ENCODE measurements at places on chromosomes 1 and 21.

DNA sequence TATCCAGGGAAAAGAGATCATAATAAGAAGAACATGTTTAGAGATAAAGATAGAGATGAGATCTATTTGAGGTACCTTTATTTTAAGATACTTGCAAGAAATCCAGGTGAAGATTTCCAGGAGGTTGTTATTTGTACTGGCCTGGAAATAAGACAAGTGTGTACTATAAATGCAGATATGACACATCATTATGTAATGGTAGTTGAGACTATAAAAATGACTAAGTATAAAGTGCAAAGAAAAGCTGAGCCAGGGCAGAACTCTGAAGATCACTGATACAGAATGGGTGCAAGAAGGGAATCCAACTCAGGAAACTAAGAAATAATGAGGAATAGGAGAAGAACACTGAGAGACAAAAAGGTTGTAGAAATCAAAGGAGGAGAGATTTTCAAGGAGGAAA lies 378.2 kb upstream of the PBX1 start:
- DNase-seq, result no peak

- DNase-seq, result peak; percentile 30
Observed at GRCh38 chr21:43211072-43211759, 42.4 kb downstream of the CRYAA start.

- no peak for DNase-seq
Observed at GRCh38 chr21:35507181-35507759, 458.2 kb upstream of the RUNX1 start.

DNA sequence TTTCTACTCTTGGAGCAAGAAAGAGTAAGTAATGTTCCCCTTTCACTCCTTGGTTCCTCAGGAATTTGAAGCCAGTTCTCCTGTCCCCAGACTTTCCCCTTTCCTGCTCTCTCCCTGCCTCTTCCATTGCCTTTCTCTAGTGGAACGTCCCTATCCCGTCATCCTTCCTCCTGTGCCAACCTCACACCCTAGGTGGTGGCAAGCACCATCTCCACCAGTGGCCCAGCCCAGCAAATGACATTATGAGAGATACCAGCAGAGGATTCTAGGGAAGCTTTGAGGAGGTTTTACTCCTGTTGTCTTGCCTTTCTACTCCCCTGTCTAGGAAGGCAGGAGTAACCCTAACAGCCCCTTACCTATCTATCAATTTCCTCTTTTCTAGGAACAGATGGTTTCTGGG lies 8.1 kb upstream of the TACSTD2 start:
- no peak for DNase-seq

DNA sequence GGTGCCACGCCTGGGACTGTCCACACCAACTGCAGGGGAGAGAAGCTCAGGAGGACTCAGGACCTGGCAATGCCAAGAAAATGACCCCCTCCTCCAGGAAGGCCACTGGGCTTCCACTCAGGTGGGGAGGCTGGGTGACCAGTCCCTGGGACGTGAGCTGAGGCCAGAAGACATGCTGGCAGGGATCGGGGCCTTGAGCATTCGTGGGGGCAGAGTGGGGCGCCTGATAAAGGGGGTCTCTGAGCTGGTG lies 15.3 kb upstream of the COL6A2 start:
- no peak for DNase-seq

DNA sequence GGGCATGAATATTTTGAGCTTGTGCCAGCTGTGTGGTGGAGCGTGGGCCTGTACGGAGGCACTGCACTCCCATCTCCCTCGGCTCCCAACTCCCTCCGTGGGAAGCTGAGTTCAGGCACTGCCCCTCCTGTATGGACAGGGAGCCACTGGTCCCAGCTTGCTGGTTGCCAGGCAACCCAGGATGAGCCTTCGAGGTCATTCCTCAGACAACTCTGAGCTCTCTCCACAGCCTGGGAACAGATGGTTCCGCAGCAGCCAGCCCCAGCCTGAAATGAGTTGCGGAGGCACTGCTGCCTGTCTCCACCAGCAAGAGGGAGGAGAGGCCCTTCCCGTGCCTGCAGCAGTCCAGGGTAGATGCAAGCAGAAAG lies 58.4 kb upstream of the TENT5B start:
- no peak for DNase-seq

GRCh38 chr1:7988576-7988975 lies 27.1 kb downstream of the PARK7 start:
- no peak for DNase-seq

DNA sequence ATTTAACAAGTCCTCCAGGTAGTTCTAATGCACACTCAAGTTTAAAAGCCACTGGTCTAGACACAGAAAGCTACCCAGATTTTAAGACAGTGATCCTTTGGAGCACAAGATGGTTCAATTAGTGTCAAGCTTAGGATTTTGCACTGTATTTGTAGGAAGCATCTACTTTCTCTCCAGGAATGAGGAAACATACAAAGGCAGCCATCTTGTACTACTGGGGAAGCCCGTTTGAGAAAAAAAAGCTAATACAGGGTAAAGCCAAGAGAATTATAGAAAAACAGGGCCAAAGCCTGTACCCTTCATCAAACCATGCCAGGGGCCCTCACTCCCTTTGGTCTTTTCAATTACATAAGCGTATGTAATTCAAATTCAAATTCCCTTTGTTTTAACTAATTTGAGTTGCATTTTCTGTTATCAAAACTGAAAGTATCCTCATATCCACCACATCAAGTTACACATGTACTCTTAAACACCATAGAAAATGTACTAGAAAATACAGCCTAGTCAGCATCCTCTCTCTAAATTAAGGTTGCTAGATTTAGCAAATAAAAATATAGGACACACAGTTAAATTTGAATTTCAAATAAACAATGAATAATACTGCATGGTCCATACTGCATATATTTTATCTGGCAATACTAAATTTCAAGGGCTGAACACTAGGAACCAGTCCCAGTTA lies 17.4 kb downstream of the PIK3R3 start:
- no peak for DNase-seq

DNA sequence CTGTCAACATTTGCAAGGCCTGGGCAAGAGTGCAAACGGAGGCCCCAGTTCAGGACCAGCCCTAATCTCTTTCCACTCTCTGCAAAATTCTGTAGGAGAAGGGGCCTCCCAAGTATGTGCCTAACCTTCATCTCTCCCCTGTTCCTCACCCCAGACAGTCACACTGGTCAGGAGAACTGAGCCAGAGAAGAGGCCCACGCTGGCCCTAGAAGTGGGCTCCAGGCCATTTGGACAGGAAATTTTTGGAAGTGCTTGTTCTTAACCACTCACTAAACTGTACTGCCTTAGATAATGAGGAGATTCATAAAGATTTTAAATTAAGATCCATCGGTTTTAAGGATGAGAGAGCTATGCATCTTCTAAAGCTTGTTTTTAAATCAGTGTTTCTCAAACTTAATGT lies 129.7 kb upstream of the ADGRL2 start:
- DNase-seq, result no peak

DNA sequence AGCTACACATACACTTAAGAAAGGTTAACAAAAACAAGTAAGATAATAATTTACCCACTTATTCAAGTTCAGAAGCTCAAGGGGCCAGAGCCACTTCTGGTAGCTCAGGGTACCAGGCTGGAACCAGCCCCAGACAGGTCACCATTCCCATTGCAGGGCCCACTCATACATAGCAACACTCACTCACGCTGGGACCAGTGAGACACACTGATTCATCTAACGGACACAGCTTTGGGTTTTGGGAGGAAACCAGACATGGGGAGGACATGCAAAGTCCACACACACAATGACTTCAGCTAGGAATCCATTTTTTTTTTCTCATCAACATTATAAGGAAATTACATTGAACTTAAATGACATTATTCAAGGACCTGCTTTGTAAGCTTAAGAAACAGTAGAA lies 169.1 kb downstream of the ZC3H11B start:
- DNase-seq, result no peak

- peak; percentile 37 for DNase-seq
Observed at GRCh38 chr21:14306126-14306907, 76.6 kb downstream of the HSPA13 start.

GRCh38 chr1:1068517-1069055 lies 5.5 kb downstream of the RNF223 start:
- DNase-seq, result no peak

DNA sequence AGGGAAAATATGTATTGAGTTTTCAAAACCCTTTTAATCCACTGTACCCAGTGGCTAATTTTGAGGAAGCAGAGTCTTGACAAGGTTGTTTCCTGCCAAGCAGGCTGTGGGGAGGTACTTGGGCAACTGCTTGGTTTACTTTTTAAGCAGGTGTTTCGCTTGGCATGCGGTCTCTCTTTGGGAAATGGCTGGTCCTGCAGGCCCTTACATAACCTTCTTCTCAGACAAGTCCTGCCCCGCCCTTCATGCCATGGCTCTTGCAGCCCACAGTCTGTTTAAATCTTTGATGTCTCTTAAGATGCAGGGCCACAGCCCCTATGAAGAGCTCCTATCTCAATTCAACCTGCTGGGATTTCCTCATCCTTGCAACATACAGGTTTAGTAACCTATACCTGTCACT lies 36.0 kb upstream of the ABCD3 start:
- no peak for DNase-seq

DNA sequence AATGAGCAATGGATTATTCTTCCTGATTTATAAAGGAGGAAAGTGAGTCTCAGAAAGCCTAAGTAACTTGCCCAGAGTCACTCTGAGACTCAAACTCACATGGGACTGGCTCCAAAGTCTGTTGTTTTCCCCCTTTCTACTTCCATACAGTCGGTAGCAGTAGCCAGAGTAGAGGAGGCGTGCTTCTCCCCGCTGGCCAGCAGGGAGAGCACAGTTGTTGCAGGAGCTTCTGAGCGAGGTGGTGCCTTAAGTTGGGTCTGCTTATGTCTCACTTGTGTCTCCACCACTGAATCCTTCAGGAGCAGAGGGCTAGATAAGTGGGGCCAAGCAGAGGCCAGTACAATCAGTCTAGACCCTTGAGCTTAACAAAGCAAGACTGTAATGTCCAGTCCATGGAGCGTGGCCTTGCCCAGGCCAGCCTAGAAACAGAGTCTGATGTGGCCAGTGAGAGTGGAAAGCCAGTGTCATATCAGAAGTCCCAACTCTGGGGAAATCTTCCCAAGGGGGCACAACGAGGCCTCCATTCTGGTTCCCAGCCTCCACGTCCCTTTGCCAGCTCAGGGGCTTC lies 181.9 kb downstream of the ZSCAN20 start:
- no peak for DNase-seq

DNA sequence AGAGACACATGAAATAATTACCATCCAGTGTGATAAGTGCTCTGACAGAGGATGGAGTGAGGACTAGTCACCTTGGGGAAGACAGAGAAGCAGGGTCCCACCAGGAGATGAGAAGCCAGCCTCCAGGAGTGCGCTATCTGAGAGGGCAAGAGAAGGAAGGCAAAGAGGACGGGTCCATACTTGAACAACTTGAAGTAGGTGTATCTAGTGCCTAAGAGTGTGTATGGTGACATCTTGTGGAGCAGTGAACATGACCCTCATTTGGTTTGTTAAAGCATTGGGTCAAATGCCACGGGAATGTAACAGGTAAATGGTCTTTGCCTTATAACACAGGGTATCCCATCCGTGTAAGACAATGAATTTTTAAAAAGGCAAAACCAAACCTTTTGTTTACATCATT lies 39.8 kb downstream of the MRPL39 start:
- no peak for DNase-seq

DNA sequence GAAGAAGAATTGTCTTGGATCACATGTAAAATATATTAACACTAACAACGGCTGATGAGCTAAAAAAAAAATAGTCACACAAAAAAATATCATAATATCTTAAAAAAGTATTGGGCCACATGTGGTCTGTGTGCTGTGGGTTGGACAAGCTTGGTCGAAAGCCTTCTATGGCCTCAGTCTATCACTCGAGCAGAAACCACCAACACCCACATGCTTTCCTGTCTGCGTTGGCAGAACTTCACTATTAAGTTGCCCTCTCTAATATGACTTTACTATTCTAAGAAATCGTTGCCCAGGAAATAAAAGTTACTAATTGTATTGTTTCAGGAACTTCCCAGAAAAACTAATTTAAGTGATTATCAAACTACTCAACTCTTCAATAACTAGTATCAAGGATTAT lies 28.2 kb upstream of the ETS2 start:
- no peak for DNase-seq

DNA sequence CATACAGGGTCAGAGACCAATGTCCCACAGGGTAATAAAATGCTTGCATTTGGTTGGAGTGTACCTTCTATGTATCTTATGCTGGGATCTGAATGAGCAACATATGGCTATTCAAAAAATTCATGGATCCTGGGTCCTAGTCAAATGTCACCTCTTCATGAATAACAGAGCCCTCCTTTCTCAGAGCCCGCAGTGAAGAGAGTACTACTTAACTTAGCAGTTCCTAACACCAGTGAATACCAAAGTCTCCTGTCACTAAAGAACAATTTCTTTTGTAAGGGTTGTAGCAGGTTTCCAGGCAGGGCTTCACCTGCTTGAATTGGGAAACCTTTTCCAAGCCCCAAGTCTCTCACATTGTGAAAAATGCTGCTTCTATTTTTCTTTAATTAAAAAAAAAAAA lies 483.0 kb upstream of the DEPDC1 start:
- no peak for DNase-seq

- peak; percentile 65 for DNase-seq
Observed at GRCh38 chr1:235060607-235061470, 67.8 kb downstream of the TOMM20 start.

GRCh38 chr1:210597555-210598134 lies 268.9 kb downstream of the HHAT start:
- DNase-seq, result no peak

DNA sequence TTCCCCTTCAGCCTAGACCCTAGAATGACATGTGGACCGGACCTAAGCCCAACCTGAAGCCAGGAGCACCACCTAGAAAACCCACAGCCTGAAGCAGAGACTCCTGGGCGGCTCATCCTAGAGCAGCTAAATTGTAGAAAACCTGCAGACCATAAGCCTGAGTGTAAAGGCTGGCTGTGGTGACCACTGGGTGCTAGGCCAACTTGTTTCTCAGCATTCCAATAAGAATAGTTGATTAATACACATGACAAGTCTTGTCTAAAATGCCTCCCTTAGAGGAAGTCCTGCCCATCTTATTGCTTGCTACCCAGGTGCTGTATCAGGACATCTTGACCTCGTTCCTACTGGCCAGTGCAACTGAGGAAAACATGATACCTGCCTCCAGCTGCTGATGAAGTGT lies 23.3 kb upstream of the CASQ2 start:
- DNase-seq, result no peak

- no peak for DNase-seq
Observed at GRCh38 chr21:38326899-38327298, 70.1 kb downstream of the KCNJ15 start.

All from HAP-1 (cell line).